ENCODE measurements at places on chromosomes 3 and 15. TPM values are rescaled to one million over a fixed set of nuclear protein-coding genes. Genes with fewer than 3 reads are reported as not detected.

GRCh38 chr15:67461735-67462134 lies 59.2 kb upstream of the C15orf61 start:
- DNase-seq, result no peak

- no peak for DNase-seq
Observed at GRCh38 chr3:138469874-138470273, 35.5 kb downstream of the ESYT3 start.

DNA sequence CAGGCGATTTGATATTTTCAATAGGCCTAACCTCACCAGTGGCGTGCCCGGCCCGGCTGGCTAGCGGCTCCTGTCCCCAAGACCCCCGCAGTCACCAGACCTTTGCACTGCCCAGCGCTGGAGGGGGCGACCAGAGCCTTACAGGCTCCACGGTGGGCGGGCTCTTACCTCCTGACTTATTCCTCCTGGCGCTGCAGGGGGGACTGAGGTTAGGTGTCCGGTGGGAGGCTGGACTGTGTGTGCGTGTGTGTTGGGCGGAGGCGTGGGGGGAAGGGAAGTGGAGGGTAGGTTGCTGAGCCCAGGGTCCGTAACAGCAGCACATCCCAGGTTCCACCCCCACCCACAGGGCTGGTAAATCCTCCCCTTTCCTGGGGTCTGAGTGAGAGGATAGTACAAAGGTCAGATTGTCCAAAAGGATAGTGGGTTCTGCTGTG lies 27.5 kb upstream of the THRB start:
- DNase-seq, result no peak

GRCh38 chr3:51276046-51276445 lies 109.0 kb upstream of the MANF start:
- DNase-seq, result no peak

GRCh38 chr3:166177130-166177529 lies 339.9 kb upstream of the BCHE start:
- no peak for DNase-seq

Gene ANP32A
- 86.1 TPM for total RNA-seq

- no peak for DNase-seq
Observed at GRCh38 chr15:20344601-20345400, 196.8 kb downstream of the GOLGA6L6 start.

- DNase-seq, result no peak
Observed at GRCh38 chr3:73449774-73450173, 175.0 kb downstream of the PDZRN3 start.

Gene SHC4
- not detected for total RNA-seq

DNA sequence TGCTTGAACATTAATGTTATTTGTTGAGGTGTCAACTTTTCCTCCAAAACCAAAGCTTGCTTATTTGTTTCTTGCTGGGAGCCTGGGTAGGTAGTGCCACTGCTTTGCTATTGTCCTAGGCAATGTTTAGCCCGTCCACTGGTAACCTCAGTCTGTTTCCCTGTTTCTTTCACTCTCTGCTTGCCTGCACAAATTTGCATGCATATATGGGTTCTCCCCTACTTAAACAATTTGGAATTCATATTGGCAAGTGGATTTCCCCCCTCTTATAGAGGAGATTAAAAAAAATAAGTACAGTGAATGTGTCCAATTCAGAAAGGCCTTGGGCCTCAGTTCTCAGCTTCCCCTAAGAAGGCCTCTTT lies 45.0 kb upstream of the BOC start:
- DNase-seq, result no peak

Data from naive thymus-derived CD4-positive, alpha-beta T cell (primary cell).